ENCODE measurements at places on chromosomes 13 and 19.

- no peak for DNase-seq
These were observed 816.8 kb upstream of the PCDH9 start for GRCh38 chr13:68046903-68047302.

- DNase-seq: no peak
These were observed 1.2 kb downstream of the VASP start for GRCh38 chr19:45508417-45508860.

DNA sequence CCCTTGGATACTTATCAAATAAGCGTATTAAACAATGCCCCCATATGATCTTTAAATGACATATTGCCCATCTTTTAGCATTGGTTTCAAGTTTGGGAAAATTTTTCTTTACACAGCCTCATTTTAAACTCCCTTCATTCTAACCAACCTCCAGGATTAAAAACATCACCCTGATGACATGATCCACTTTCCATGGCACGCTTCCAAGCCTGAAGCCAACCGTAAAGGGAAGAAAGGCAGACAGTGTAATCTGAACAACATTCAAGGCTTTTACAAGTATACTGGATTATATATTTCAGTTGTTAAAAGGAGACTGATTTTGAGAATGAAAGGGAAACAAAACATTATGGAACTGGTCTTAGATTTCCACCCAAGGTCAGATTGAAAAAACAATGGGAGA is 1721.9 kb downstream of the OLFM4 start:
- DNase-seq: no peak

- peak; percentile 48 for DNase-seq
These were observed 4.9 kb upstream of the ZFP36 start for GRCh38 chr19:39401549-39402345.

DNA sequence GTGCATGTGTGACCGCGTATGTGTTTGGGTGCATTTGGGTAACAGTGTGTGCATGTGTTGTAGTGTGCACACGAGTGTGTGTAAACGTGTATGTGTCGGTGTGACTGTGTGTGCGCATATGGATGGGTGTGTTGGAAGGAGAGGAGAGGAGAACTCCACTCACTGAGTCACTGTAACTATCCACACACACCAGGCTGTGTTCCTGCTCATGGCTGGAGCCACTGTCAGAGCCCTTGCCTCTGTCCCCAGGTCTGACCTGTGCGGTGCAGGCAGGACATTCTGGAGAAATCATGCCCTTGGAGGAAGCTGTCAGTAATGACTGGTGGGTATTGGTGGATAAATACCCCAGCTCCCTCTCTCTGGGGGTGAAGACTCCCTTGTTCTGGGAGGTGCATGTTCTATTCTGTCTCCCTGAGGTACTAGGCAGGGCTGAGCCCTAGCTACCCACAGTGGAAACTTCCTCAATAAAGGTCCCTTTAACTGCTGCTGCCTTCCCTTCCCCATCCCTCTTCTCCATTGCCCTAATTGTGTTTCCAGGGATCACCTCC is 48.4 kb downstream of the CYP4F22 start:
- no peak for DNase-seq

- DNase-seq: peak; percentile 12
These were observed 2.7 kb upstream of the GNA15 start for GRCh38 chr19:3132971-3133792.

- DNase-seq: peak; percentile 33
These were observed 17.7 kb upstream of the FBXO17 start for GRCh38 chr19:38993271-38993670.

DNA sequence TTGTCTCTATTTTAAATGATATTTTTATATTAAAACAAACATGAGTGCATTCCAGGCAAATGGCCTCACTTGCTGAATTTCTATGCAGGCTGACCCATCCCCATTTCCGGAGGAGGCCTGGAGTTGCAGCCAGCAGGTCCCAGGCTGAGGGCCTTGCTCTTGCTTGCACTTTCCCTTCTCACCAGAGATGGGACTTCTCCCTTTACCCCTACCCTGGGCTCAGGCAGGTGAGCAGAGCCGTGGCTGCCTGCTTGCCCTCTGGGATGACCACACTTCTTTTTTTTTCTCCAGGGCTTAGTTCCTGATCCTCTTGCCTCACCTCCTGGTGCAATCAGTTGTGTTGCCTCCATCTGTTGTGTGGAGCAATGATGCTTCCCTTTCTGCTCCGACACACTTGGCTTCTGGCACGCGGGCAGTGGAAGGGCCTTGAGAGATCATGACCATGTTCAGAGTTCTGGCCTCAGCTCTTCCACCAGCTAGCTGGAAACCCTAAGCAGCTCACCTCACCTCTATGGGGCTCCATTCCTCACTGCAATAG is 11.1 kb upstream of the OLFM4 start:
- no peak for DNase-seq

DNA sequence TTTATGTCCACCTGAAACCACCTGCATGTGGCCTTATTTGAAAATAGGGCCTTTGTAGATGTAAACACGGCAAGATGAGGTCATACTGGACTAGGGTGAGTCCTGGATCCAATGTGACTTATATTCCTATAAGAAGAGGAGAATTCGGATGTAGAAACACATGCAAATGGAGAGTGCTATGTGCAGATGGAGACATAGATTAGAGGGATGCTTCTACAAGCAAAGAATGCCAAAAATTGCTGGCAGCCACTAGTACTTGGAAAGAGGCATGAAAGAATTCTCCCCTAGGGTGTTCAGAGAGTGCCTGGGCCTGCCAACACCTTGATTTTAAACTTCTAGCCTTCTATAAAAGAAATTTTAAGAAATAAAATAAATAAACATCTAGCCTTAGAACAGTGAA is 226.1 kb downstream of the RFC3 start:
- no peak for DNase-seq

DNA sequence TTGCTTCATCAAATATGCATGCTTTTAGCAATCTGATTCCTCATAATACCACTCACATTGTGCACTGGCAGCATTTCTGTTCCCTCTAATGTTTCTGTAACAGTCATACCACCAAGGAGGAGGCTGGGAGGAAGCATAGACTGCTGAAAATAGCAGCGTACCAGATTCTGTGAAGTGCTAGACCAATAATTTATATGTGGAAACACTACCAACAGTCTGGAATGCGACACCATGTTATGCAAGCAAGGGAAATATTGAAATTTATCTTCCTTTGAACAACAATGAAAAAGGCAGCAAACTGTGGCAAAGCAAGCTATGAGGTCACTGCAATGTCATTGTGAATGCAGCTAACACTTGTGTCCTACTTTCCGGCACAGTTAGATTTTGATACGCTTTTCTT is 1388.0 kb downstream of the EFNB2 start:
- no peak for DNase-seq

DNA sequence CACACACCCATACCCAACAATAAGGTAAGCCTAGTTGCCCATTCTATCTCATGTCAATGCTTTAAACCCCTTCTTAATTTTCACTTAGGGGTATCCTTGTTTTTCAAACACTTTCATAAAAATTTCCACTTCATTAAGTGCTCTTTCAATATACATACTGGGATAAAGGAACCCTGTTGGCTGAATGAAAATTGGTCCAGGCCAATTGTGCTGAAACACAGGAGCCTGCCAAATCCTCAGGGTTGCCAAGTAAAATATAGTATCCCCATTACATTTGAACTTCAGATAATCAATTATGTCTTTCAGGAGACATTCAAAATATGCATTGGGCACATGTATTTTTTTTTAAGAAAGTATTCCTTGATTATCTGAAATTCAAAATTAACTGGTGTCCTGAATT is 1131.1 kb downstream of the SLITRK1 start:
- DNase-seq: no peak

DNA sequence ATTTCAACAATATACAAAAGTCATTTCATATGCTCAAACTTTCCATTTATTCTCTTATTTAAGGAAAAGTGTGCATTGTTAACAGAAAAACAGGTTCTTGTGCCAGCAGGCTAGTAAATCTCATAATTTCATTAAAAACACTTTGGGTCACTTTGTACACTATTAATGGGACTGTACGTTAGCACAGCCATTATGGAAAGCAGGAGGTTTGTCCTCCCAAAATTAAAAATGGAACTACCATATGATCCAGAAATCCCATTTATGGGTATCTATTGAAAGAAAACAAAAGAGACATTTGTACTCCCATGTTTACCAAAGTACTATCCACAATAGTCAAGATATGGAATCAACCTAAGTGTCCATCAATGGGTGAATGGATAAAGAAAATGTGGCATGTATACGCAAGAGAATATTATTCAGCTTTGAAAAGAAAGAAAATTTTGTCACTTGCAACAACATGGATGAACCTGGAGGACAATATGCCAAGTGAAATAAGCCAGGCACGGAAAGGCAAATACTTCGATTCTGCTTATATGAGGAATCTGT is 8.4 kb upstream of the SIGLEC6 start:
- no peak for DNase-seq

DNA sequence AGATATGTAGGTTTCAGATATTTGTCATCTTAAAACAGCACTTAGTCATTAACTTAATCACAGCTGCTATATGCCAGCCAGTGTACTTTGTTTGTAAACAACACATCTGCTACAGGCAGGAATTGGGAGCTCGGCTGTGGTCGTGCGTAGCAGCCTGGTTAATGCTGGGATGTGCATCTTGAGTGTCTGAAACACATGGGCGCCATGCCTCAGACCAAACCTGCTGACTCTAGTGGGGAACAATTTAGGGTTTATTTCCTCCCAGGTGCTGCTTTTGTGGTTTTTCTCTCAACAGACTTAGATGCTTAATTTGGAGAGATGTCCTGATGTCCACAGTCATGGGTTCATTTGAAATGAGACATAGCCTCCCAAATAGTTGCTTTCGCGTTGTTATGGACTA is 238.5 kb upstream of the TMTC4 start:
- no peak for DNase-seq

DNA sequence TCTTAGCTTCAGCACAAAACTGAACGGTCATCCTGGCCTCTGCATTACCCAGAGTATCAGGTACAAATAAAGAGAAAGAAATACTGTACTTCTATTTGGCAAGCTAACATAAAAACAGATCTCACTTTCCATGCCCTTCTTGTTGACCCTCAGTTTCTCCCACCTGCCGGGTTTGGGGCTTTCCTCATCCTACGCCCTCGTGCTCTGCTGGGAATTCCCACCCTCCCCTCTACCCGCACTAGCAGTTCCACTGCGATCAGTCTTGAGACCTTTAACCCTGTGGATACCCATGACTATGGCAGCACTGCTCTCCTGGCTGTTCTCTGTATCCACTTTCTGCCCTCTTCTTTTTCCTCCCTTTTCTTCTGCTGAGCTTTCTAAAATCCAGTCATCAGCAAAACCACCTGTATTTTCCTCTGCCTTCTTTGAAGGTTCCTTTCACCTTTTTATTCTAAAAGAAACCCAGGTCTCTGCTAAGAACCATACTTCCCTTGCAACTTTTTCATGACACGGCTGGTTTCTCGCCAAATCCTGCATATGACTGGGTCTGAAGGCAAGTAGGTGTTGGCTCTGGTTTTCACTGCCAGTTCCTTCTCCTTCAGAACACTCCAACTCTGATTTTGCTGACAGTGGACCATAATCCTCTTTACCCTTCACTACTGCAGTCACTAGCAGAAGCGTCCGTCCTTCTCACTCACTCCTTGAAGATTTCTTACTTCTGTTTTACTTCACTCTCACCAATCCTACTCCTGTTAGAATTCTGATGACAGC is 99.4 kb downstream of the MIPEP start:
- DNase-seq: no peak

GRCh38 chr19:55389386-55390317 is 3.9 kb downstream of the RPL28 start:
- DNase-seq: no peak

- DNase-seq: no peak
These were observed 187.5 kb downstream of the GPC6 start for GRCh38 chr13:93413972-93414717.

- DNase-seq: no peak
These were observed 66.7 kb downstream of the FOXO1 start for GRCh38 chr13:40599747-40600146.

Measured in kidney glomerular epithelial cell (primary cell).